Left renal pelvis (tissue), 4 donors: ENCODE measurements at places on chromosomes 2 and 18. TPM values are rescaled to one million over a fixed set of nuclear protein-coding genes. Genes with fewer than 3 reads are reported as not detected.

- DNase-seq, result no peak
These were observed 3.8 kb downstream of the GALNT5 start for GRCh38 chr2:157261199-157261782.

DNA sequence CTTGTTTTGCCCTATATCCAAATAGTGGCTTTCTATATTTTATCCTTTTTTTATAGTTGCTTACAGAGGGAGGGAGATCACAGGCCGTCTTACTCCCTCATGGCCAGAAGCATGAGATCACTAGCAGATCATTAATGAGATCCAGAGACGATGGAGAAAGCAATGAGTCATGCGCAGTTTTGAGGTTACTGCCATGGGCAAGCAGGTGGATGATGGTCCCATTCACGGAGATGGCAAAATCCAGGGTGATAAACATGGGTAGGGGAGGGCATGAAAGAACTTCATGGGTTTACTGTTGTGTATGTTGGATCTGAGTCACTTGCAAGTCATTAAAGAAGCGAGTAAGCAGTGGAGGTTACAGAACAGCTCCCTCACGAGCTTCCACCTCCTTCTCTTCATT, 60.4 kb downstream of the C18orf63 start:
- DNase-seq, result no peak

Gene ERFE
- polyA plus RNA-seq, result 7.7 TPM

Gene OBSL1
- polyA plus RNA-seq, result 104 TPM

DNA sequence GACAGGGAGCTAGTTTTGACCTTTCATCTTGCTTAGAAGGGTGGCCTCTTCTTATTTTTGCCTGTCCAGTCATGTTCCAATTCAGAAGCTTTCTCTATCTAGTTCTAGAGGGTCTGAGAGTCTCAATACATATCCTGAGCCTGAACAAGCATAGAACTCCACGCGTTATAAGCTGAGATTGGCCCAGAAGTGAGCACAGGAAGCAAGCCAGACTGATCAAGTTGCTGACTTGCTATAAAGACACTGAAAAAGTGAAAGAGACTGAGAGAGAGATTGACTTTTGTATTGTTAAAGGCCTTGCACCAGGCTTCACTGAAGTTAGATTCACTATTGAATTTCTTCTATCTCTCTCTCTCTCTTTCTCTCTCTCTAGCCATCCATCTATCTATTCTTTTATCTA, 142.7 kb upstream of the DOCK10 start:
- DNase-seq, result no peak

- DNase-seq, result no peak
These were observed 42.8 kb downstream of the RAMP1 start for GRCh38 chr2:237901932-237902850.

Gene RAB17
- 9.5 TPM for polyA plus RNA-seq

DNA sequence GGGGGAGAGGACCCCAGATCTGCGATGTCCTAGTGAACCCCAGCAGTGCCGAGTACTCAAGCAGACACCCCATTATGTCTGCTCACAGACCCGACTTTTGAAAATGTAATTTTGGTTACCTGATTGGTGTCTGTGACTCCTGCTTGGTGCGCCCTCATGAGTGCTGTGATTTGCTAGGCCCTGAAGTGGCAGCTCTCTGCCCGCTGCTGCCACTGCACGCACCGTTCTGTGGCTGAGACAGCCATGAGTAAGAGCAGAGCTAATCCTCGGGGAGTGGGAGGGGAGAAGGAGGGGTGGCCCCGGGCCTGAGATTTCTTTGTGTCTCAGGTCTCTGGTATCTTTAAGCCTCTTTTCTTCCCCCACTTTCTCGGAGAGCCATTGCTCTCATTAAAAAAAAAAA, 18.2 kb downstream of the FHOD3 start:
- no peak for DNase-seq

Gene STPG4
- not detected for polyA plus RNA-seq

DNA sequence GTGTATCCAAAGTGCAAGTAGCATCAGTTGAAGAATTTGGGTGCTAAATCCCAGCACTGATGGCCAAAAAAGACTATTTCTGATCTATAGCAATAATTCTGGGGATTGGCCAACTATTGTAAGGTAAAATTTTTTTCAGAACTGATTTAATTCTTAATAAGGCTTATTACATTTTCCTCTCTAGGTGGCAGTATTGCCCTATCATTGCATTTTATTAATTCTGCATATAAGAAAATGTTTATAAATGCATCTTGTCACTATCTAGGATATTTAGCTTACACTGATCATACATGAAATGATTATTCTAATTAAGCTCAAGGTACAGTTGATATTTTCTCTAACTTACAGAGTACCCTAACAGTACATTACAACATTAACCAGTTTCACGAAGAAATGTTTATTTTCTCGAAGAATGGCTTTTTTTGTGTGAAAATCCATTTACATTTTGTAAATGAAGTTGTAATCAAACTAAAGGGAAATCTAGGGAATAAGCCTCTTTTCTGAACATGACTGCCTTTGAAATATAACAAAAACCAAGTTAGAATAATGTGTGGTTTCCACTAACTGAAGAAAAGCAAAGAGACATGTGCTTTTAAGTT, 11.0 kb downstream of the TTN start:
- no peak for DNase-seq

GRCh38 chr2:79621755-79622154, 108.9 kb downstream of the CTNNA2 start:
- no peak for DNase-seq

Gene SNORC
- polyA plus RNA-seq, result 1.2 TPM
